NCI-H2107 (cell line): ENCODE measurements at places on chromosomes 12 and 14.

- no peak for DNase-seq
These were observed 17.6 kb upstream of the CRIP2 start for GRCh38 chr14:105456736-105457617.

DNA sequence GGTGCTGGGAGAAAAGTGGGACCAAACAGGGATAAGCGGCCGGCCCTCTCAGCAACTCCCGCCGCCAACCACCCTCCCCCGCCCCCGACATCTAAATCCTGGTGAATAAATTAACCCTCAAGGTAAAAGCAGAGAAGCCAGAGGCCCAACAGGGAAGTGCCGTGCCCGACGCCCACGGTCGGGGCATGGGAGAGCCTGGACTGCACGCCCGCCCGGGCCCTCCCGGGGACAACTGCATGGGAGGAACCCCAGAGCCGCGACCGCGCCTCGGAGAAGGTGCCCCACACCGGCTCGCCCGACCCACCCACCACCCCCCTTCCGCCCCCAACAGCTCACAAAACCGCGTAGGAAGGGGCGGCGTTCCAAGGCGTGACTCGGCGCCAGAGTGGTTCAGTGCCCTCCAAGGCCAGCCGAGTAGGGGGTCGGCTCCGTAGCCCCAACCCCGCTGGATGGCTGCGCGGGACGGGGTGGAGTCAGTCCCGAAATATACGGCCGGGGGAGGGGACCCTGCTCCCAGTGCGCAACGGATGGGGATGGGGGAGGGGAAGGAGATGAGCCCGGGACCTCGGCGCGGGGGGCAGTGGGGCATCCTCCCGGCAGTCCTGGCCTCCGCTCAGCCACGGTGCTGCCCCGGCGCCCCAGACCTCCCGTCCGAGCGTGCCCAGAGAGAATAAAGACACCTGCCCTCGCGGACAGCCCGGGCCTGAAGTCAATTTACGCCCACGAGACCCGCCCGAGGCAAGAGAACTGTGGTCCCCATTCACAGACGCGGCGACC is 732 bp downstream of the SLC25A29 start:
- DNase-seq: peak; percentile 70

- no peak for DNase-seq
These were observed 48.3 kb upstream of the KCNMB4 start for GRCh38 chr12:70317781-70318180.

DNA sequence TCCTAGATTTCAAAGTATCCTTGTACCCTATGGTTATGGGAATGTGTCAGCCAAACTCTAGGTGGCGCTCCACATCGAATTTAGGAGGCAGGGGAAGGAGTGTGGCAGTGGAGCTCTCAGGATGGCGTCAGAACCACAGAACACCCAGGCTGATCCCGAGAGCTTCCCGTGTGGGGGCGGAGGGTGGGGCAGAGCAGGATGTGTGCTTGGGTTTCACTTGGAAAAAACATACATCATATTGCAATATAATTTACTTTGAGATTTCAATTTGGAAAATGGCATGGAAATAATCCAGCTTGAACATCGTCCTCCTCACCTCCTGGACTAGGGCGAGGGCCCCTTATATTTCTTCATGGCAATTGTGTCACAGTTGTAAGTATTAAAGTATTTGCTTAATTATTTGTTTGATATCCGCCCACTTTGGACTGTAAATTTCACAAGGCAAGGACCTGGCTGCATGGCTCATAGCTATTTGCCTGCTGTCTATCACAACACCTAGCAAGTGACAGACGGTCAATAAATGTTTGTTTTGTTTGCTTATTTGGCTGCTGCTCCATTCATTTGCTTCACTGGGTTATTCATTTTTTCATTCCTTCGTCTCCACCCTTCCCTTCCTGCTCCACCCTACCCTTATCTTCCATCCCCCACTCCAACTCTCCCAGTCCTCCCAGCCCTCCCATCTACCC is 221.5 kb upstream of the HMGA2 start:
- no peak for DNase-seq

- no peak for DNase-seq
These were observed 5.2 kb downstream of the FRS2 start for GRCh38 chr12:69475237-69475975.

DNA sequence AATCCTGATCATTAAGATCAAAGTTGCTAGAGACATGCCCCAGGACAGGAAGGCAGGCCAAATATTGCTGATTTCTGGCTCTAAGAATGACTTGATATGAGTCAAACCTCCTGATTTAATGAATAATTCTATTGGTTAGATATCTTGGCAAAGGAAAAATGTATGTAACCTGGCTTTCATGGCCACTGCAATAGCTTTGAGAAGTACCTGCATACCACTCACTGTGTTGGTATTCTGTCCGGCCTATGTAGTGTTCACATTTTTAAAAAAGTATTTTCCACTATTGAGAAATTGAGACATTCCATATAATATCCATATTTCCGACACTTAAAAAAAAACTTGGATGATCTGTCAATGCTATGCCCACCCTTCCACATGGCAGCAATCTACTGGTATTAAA is 283.1 kb upstream of the SOX5 start:
- DNase-seq: no peak

GRCh38 chr14:52051871-52052270 is 17.0 kb downstream of the NID2 start:
- DNase-seq: no peak

GRCh38 chr12:6469609-6470374 is 685 bp downstream of the VAMP1 start:
- DNase-seq: no peak

- DNase-seq: no peak
These were observed 61.5 kb downstream of the SLC6A12 start for GRCh38 chr12:152440-152839.

DNA sequence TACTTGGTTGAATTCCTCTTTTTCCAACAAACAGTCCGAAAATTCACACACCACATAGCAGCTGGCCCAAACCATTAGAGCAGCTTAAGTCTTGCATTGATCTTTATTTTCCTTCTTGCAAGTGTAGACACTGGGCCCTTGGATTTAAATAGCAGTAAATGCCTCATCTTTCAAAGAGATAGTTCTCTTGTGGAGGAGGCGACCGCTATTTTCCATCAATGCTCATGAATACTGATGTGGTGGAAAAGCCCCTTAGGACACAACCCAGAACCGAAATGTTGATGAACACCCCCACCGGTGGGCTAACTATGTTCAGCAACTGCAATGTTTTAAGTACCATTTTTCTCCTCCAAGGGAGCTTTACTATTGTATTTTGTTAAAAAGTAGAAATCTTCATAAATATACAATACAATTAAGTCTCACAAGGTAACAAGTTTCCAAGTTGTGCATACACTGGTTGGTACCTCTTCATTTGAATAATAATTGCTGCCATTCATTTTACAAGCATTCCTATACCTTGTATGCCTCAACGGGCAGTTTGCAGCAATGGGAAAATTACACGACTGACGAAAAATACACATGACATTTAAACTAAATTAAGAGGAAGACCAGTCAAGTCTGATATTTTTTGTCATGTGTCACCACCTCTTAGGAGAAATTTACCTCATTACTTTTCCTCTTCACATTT is 18.0 kb downstream of the NIN start:
- DNase-seq: no peak

GRCh38 chr12:122322501-122322900 is 56.2 kb upstream of the VPS33A start:
- DNase-seq: no peak

DNA sequence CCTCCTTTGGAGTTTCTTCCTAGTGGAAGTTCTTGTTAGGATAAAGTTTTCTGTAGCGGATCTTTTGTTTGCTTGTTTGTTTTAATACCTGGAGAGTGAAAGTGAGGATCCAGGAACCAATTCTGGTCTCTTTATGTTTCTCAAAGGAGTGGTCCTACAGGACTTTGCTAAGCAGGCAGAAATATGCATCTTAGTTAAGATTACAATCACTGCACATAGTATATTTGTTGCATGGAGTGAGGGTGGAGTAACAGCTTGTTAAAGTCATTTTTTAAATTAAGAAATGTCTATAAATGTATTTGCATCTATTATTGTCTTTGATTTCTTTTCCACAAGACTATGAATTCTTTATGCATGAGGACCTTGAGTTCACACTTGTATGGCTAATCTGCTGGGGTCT is 76.7 kb downstream of the DRAM1 start:
- no peak for DNase-seq

- DNase-seq: no peak
These were observed 2.3 kb downstream of the GNPNAT1 start for GRCh38 chr14:52789118-52789517.
